Stimulated activated CD4-positive, alpha-beta T cell treated with anti-CD3 and anti-CD28 coated beads, Interleukin-2, amount 100 ng/mL, for 48 hours (primary cell): ENCODE measurements at places on chromosomes 5 and 9.

- no peak for DNase-seq
Measured at GRCh38 chr5:57082441-57083067, 91.3 kb upstream of the GPBP1 start.

- no peak for DNase-seq
Measured at GRCh38 chr9:113695901-113696300, 180.2 kb upstream of the ZNF618 start.

GRCh38 chr5:167936022-167936421, 355.4 kb upstream of the WWC1 start:
- DNase-seq: no peak

GRCh38 chr9:130285271-130285670, 19.7 kb downstream of the HMCN2 start:
- DNase-seq: no peak

DNA sequence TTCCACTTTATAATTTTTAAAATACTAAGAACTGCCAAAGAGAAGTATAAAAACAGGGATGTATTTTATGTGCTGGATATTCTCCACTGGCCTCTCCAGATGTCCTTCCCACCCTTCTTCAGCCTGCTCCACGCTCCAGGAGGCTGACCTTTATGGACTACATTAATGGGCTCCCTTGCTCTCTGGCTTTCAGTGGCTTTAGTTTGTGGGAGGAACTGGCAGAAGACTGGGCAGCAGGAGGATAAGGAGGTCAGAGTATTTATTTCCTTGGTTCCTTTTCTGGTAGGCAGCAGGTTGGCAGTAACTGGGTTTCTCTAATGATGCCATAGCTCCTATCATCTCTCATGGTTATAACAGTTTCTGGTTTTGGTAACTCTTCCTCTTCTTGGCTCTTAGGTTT, 133.9 kb downstream of the PAM start:
- DNase-seq: no peak

- no peak for DNase-seq
Measured at GRCh38 chr9:4814913-4815312, 22.2 kb downstream of the RCL1 start.

DNA sequence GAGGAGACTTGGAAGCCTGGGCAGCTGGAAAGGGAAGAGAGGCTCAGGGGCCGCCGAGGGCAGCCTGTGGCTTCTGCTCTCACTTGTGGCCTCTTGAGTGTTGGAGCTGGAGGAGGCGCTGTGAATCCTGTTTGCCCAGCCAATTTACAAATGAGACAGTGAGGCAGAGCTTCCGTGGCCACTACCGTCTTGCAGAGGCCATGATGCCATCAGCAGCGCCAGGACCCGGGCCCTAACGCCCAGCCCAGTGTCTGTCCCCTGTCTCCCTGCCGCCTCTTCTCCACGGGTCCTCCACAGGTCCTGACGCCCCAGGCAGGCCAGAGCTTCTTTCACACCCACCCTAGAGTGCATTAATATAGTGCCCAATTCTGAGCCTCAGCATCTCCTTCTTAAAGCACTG, 172.8 kb downstream of the GOLPH3 start:
- DNase-seq: no peak

DNA sequence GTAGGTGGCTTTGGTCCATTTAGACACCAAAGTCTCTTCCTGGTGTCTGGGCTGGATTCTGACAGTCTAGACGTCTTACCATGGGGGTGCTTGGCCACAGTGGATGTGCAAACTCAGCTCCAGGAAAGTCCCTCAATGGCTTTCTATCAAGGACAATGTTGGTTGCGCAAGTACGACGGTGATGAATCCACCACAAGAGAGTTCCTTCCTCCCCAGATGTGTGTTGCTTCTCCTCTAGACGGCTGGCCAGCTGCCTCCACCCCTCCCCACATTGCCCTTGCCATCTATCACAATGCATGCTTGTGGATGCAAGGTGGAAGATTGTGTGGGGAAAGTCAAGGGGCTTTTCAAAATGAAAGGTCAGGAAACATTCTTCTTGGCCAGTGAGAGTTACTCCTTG, 89.7 kb upstream of the IRX2 start:
- no peak for DNase-seq

- DNase-seq: no peak
Measured at GRCh38 chr5:136446565-136446964, 81.2 kb upstream of the TRPC7 start.

DNA sequence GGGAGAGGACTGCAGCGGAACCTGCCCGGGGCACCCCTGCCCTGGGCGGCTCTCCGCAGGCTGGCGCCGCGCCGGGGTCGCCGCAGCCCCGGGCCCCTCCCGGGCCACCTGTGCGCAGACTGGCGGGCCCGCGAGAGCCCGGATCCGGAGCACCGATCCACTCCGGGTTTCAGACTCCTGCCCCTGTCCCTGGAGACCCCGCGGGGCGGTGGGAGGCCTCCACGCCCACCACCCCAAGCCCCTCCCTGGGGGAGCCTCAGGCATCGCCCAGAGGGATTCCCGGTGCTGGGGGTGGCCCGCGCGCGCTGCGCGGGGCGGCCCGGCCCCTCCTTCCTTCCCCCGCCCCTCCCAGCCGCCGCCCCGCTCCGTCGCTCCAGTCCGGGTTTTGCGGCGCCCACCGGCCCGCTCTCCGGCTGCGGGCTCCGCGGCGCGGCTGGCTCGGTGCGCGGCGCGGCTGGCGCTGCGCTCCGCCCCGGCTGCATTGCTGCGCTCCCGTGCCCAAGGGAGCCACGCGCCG, at the start of gene UNC5A:
Gene UNC5A (plus strand): TSS at position 479 of the 517 bp plus-strand sequence. CDS start 192 bp downstream, outside the sequence.
- peak; percentile 55 for DNase-seq

- DNase-seq: no peak
Measured at GRCh38 chr5:3142261-3143027, 391.0 kb upstream of the IRX2 start.

DNA sequence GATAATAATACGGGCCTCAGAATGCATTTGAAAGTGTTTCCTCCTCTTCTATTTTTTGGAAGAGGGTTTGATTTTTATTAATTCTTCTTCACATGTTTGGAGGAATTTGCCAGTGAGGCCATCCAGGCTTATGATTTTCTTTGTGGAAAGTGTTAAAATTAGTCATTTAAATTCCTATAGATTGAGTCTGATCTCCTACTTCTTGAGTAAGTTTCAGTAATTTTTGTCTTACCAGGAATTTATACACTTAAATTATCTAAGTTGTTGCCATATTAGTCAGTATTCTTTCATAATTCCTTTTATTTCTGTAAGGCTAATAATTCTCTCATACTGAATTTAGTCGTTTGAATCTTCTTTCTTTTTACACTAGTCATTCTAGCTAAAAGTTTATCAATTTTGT, 25.2 kb upstream of the HAPLN1 start:
- no peak for DNase-seq

DNA sequence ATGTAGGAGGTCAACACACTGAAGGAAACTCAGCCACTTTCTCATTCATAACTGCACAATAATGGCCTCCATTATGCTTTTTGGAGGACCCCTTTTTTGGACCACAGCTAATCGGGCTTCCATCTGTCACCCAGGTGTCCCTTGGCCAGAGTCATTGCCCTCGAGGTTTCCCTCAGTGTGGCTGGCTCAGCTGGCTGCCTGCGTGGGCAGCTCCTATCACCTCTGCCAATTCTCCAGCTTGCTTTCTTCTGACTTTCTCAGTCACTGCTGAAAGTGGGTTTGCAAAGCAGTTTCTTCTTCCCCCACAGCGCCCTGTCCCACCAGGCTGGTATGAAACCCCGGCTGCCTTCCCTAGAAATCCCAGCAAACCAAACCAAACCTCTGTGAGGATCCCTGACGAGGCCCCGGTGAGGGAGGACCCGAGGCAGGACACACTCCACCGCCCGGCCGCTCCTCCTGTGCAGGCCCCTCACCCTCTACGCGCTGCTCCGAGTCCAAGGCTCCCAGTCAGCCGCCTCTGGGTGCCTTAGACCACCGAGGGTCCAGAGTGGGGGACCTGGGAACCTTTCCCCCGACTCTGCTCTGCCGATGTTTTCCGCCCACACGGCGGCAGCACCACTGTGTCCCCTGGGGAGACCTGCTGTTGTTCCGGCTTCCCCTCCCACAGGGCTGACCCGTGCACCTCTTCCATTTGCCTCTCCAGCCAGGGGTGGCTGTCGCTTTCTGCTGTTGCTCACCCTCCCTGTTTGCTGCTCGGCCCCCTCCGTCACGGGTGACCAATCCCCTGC, 109.5 kb downstream of the TENT4A start:
- DNase-seq: no peak

- no peak for DNase-seq
Measured at GRCh38 chr5:53884844-53885243, 324.4 kb downstream of the NDUFS4 start.

DNA sequence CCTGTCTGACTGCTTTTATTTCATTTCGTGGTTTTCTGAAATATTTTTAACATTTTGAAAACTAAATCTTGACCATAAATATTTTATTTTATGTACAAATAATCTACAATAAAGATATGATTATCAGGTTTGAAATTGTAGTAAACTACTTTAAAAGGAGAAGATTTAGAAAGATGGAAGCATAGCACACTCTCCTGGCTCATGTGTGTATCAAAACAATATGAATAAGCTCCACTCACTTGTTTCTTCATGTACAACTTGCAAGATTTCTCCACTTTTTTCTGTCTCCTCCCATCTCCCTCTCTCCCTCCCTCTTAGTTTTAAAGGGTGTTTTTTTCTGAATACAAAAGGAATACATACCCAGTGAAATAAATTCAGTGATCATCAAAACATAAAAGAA, 15.4 kb upstream of the VPS13A start:
- DNase-seq: no peak

DNA sequence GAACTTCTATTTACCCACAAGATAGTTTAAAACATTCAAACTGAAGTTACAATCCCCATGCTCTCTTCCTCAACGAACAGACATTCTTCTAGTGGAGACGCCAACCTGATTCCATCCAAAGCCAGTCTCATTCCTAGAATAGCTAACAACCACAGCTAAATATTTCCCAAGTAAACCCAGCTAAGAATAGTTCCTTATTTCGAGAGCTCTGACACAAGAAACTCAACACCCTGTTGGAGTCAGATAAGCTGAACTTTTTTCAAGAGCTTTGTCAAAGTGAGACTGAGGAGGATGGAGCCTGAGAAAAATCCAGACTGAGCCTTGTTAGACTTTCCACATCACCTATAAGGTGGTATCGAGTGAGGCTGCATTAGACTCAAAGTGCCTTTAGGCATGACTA, 56.7 kb upstream of the RPS23 start:
- no peak for DNase-seq

DNA sequence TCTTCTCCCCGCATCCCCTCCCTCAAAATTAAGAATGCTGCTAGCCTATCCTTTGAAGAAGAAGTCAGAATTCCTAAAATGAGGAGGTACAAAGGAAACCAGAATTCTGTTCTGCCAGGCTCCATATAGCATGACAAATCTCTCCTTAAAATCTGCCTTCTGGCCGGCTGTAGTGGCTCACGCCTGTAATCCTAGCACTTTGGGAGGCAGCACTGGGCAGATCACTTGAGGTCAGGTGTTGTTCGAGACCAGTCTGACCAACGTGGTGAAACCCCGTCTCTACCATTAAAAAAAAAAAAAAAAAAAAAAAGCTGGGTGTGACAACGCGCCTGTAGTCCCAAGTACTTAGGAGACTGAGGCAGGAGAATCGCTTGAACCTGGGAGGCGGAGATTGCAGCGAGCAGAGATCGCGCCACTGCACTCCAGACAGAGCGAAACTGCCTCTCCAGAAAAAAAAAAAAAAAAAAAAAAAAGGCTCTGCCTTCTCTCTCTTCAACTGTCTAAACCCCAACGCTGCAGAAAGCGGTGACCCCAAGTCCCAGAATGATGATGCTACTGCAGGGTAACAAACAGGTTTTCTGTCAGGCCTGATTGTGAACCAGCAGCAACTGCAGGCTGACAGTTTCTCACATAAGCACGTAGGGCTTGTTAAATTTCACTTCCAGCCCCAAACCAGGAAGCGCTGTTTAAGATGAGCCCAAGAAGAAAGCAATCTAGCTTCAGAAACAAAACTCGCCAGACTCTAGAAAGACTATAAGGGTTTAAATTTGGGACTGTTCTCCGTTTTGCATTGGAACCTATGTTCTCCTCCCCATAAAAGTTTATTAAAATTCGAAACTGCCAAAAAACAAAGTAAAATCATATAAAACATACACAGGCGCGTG, 963 bp upstream of the CAST start:
- no peak for DNase-seq

- no peak for DNase-seq
Measured at GRCh38 chr5:111434800-111435199, 77.5 kb downstream of the STARD4 start.

DNA sequence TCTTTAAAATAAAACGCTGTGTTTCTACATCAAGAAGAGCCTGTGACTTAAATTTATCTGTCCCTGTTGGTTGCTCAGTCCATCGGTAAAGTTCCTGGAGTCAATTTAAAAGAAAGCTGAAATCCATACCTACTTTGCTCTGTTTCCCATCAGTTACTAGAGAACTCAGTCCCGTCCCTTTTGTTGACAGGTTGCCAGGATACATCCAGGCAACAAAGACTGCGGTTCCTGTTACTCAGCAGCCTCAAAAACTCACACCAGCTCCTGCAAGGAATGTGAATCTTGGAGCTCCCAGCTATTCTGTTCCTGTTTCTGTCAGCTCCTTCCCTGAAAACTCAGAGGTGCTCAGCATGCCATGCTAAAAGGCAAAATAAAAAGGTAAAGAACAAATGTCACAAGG, at the start of gene ZNF474:
Gene ZNF474 (plus strand): TSS at position 241 of the 400 bp plus-strand sequence. CDS start 22,445 bp downstream, outside the sequence.
- DNase-seq: no peak

GRCh38 chr9:90098408-90098807, 493.6 kb downstream of the GADD45G start:
- DNase-seq: no peak

GRCh38 chr9:71589612-71590011, 178.7 kb downstream of the CEMIP2 start:
- no peak for DNase-seq

- DNase-seq: no peak
Measured at GRCh38 chr5:150163547-150164059, 3.0 kb upstream of the CDX1 start.

GRCh38 chr9:4489919-4490704, at the start of gene SLC1A1:
Gene SLC1A1, plus strand, starts transcription at chr9:4490468. Its CDS starts 212 bp downstream, at chr9:4490680.
- DNase-seq: peak; percentile 25

DNA sequence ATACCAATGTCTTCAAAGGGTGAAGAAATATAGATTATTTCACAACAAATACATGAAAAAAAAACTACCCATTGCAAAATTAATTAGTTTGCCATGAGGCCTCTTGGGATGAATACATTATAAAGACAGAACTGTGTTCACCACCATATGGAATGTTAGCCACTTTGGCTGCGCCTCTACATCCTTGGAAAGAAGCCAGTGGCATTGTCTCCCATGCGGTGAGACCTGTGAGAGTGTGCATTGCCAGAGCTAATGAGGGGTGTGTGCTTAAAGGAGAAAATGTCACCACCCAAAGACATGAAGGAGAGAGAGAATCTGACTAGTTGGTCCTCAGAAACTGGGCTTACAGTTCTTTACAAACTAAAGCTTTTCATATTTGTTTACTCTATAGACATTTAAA, 110.6 kb downstream of the PLPPR1 start:
- DNase-seq: no peak

GRCh38 chr5:73796164-73797131, 170.5 kb downstream of the ARHGEF28 start:
- DNase-seq: no peak
